ENCODE measurements at places on chromosomes 5 and 9.
A peak's percentile ranks its signal among the peaks of the same experiment; 100 is the strongest.

DNA sequence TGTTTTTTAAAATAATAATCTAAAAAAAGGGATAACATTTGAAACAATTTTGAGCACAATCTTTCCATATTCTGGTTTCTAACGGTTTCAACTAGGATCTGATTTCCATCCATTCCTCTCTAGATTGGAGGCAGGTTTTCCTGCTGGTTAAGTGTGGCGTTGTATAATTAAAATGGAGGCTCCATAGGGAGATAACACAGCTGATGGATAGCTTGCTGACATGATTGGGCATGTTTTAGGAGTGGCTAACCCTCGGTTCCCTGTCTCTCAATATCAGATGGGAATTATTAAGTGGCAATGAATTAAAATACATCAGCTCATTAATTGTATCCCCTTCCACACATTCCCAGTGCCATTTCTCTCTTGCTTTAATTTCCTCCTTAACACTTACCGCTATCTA is 209.0 kb downstream of the ALDH1A1 start:
- DNase-seq: no peak

GRCh38 chr5:136028782-136029742 is at the start of gene TGFBI:
Gene TGFBI, plus strand, starts transcription at chr5:136028988. Its CDS starts 68 bp downstream, at chr5:136029056.
- no peak for DNase-seq

DNA sequence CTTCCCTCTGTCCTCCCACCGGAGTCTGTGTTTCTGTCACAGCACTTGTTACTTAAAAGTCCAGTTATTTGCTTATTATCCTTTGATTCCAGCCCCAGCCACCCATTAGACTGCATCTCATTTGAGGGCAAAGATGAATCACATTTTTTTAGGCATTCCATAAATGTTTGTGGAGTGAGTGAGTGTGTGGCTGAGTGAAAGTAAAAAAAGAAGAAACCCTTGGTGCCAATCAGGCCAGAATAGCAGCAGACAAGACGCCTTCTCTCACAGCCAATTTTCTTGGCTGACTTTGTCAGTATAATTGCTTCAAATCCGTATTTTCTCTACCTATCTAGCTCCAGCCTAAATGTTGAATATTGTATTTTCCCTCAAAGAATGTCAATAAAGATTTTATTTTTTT is 613.0 kb upstream of the WWC1 start:
- no peak for DNase-seq

GRCh38 chr9:975740-976257 is 656 bp upstream of the DMRT3 start:
- no peak for DNase-seq

GRCh38 chr5:65100911-65101631 is 332.3 kb downstream of the CWC27 start:
- DNase-seq: peak; percentile 11

DNA sequence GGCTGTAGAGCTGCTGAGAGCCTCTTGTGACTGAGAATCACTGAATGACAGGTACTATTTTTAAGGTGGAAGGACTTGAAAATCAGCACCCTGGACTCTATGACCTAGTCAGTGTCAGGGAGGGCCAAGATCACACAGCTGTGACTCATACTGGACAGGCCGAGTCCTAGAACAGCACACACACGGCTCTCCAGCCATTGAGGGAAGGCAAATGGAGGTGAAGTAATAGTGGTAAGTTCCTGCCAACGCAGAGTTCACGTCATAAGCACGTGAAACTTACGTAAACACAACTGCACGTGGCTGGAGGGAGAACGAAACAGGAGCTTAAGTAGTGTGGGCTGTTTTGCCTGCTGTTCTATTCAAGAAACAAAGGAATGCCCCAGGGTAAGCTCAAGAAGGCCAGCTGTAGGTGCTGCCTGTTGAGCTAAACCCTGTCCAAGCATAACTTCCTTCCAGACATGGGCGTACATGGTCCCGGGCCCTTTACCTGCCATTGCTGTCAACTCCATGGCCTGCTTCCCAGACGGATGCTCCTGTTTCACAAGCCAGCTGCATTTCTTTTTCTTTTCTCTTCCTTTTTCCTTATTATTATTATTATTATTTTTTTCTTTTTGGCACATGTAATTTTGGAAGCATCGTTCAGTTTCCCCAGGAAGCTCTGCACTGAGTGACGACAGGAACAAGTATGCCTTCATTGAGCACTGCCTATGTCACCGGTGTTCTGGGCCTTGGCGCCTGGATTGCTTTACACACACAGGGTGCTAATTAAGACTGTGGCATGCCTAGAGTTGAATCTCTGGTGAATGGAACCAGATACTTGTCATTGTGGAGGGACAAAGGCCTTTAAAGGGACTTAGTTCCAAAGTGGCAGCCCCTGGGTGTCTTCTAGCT is 10.2 kb upstream of the LCP2 start:
- DNase-seq: no peak

- no peak for DNase-seq
Observed at GRCh38 chr5:14245132-14245925, 102.2 kb downstream of the TRIO start.

DNA sequence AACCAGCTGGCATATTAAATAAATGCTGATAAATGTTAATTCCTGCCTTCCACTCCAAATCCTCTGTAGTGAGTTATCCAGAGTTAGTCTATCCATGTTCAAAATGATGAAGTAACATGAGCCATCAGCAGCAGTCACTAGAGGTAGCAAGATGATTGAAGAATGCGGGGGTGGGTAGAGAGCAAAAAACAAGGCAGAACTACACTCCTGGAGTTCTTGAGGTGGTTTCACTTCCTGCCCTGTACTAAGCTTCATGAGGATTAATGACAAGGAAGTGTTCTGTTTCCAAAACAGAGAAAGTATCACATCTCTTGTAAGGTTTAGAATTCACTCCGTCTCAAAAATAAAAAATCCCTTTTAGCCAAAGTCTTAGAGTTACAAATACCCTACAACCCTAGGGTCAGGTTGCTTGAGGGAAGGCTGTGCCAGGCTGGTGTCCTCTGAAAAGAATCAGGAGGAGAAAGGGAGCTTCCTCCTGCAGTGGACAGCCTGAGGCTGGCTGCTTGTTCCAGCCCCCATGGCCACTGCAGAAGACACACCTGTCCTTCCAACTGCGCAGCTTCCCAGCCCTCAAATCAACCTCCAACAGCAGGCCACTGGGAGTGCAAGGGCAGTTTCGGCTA is 180.2 kb downstream of the DENND1A start:
- no peak for DNase-seq

- peak; percentile 72 for DNase-seq
Observed at GRCh38 chr9:22052376-22052945, 43.4 kb upstream of the CDKN2B start.

- no peak for DNase-seq
Observed at GRCh38 chr9:136117916-136118319, 757 bp downstream of the TMEM250 start.

DNA sequence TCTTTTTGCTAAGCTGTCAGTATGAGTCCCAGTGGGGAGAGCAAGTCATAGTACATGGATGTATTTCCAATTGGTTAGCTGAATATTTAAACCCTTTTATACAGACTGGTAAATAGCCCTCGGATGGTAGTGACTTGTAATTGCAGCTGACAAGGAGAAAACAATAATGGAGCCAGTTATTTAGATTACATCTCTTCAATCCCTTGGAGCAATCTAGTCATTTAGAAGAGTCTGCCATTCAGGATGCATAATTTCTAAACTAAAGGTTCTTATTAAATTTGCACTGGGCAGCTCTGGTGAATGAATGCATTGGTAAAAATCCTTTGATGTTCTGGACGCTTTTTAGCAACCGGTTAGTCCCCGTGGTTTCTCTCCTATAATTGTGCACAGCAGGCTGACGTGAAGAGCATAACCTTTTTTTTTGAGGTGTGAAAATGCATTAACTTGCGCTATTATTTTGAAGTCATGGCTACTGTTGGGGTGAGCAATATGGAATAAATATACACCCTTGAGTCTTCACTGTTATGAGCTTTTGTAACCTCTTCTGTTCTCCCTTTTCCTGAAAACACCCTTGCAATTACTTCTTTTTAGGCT is 158.6 kb upstream of the CD180 start:
- DNase-seq: no peak

DNA sequence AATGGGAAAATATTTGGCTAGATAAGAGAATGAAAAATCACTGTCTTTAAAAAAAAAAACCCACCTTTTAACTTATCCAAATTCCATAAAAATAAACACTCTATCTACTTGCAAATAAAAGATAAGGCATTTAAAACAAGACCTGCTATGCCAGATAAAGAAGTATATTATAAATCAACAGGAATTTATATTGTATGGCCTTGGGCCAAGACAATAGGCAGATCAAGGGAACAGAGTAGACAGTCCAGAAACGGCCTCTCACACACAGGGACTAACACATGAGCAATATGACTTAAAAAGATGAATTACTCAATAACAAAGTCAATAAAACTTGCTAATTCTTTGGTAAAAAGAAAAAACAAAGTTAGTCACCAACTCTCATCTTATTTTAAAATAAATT is 34.7 kb upstream of the ICE1 start:
- DNase-seq: no peak

GRCh38 chr5:150326707-150327106 is 24.0 kb upstream of the ARSI start:
- DNase-seq: no peak

GRCh38 chr5:40570408-40571129 is 109.1 kb upstream of the PTGER4 start:
- DNase-seq: peak; percentile 20

DNA sequence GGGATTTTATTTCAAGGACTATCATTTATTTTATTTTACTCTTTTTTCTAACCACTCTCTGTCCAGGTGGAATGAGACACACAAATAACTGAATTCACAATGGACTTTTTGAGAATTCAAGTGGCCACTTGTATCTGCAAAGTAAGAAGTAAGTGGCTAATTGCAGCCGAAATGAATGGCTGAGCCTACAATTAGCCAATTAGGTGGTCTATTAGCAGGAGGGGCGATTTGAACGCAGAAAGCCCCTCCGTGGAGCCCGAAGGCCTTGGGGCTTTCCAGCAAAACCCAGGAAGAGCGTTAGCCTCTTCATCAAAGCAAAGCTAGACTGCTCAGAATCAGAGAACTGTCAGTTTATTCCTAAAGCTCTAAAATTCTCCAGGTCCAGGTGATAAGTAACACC is 176.9 kb downstream of the EBF1 start:
- DNase-seq: no peak

- peak; percentile 89 for DNase-seq
Observed at GRCh38 chr5:150640311-150641005, at the start of gene SYNPO. Gene SYNPO, plus strand, starts transcription at chr5:150640660. Its CDS starts 7,616 bp downstream, at chr5:150648276.

DNA sequence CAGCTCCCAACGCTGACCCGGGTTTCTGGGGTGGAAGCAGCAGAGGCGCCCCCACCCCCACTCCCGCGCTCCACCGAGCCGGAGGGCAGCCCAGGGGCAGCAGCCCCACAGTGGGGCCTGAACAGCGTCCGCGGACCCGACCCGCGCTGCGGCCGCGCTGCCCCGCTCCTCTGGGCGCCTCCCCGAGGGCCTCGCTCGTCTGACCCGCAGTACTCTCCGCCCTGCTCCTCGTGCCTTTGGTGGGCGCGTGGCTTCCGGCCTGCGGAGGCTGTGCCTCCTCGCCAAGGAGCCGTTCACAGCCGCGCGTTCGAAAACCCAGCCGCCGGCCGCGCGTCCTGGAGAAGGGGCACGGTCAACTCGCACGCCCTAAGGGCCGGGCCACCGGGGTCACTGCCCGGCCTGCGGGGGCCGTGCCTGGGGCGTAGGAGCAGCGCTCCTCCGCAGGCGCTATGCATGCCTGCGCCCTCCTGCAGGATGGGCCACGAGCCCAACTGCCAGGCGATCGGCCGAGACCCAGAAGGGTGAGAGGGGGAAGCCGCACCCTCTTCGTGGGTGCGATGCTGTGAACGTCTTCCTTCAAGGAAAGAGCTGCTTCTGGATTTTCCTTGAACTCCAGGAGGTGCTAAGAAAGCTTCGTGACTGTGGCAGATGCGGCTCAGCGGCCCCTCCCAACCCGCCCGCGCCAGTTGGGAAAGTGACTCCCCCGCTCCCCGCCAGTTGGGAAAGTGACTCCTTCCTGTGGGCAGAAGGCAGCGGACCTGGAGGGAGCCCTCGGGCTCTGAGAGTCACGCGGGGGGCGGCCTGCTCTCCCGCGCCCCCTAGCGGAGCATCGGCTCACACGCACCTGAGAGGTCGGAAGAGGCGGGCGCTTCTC is 82.7 kb downstream of the HSD17B3 start:
- no peak for DNase-seq

DNA sequence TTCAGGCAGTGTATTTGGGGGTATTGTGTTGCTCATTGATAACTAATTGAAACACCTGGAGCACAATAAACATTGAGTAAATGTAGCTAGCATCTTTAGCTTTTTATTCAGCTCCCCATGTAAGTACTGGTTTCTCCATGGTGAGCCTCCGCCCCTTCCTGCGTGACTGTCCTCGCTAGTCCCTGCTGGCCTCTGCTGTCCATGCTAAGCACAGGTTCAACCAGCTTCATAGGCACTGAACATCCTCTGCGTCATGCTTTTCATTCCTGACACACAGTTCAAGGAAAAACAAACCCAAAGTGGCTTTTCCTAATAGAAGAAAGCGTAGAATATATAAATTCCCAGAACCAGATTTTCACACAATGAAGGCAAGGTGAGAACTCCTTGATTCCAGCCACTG is 27.3 kb upstream of the DAP start:
- no peak for DNase-seq

DNA sequence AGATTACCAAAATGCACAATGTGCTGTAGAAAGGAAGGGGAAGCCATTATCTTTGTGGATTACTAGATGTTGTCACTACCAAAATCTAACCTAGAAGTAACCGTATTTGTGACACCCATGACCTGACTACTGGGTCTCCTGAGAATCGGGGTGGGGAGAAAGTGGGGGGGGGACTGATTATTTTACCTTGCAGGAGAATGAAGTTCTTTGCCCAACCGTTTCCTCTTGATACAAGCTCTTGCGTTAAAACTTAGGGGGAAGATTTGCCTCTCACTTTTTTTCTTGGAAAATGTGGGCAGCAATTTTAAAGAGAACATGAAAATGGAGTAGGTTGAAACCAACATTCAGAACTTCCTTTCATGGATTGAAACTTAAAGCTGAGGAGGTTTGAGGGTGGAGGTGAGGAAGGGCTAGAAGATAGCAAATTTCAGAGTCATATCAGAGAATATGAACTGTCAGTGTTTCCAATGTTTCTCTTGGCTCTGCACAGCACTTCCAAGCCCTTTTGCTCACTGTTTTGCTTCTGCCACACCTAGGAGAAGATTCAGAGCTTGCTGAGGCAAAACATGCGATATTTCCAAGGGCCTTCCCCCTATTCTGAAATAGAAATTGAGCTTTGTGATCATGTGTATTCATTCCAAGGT is 280.8 kb downstream of the AOPEP start:
- no peak for DNase-seq

DNA sequence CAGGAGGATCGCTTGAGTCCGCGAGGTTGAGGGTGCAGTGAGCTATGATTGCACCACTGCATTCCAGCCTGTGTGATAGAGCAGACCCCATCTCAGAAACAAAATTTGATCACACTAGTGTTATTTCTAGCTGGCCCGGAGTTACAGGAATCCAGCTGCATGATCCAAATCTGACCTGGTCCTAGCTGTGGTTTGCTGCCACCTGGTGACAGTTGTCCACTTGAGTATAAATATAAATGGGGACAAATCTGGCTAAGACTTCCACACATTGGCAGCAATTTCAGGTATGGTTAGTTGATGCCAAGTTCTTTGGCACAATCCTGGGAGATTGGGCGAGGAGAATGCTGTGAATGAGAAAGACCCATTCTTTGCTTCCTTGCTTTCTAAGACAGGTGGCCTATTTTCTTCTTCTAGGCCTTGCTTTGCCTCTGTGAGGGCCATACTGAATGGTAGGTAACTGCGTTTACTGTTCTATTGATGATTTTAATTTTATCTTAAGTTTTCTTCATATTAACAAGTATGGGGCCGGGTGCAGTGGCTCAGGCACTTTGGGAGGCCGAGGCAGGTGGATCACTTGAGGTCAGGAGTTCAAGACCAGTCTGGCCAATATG is 35.4 kb downstream of the UBE2R2 start:
- DNase-seq: no peak

GRCh38 chr5:68268101-68268851 is 52.7 kb downstream of the PIK3R1 start:
- no peak for DNase-seq
